Esophagus squamous epithelium (tissue), 5 donors: ENCODE measurements at places on chromosomes 3 and 15.

DNA sequence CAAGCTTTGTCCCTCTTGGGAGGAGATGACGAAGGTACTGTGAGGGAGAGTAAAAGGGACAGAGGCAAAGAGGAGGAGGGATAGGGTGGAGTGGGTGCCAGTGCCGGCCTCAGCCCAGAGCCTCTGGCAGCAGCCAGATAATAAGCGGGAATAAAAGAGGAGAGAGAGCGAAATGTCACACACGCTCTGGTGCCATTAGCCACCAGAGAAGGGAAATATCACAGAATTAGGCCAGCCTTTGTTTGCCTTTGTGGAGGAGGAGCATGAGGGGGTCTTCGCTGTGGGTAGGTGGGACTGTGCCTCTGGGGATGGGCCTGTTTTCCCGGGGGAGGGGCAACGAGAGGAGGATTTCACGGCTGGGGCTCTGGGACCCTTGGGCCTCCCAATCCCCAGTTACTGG, 67.8 kb downstream of the LINGO1 start:
- peaks cover 9% of the 10 kb centered on the region for H3K4me1 ChIP-seq
- H3K36me3 ChIP-seq, result no peaks in the 10 kb centered on the region
- no peak for DNase-seq
- no peak overlapping the region for H3K4me3 ChIP-seq
- peak overlapping the region; percentile 13 for H3K27ac ChIP-seq

GRCh38 chr3:160260587-160261270, 35.5 kb downstream of the C3orf80 start:
- H3K36me3 ChIP-seq, result peaks cover 4% of the 10 kb centered on the region
- H3K27ac ChIP-seq, result no peak overlapping the region
- no peaks in the 10 kb centered on the region for H3K27me3 ChIP-seq
- no peaks in the 10 kb centered on the region for H3K4me1 ChIP-seq
- DNase-seq, result no peak

- no peaks in the 10 kb centered on the region for H3K36me3 ChIP-seq
- peaks cover 3% of the 10 kb centered on the region for H3K4me1 ChIP-seq
- no peak overlapping the region for H3K27ac ChIP-seq
These were observed 71.4 kb upstream of the PLSCR4 start for GRCh38 chr3:146322216-146322817.

DNA sequence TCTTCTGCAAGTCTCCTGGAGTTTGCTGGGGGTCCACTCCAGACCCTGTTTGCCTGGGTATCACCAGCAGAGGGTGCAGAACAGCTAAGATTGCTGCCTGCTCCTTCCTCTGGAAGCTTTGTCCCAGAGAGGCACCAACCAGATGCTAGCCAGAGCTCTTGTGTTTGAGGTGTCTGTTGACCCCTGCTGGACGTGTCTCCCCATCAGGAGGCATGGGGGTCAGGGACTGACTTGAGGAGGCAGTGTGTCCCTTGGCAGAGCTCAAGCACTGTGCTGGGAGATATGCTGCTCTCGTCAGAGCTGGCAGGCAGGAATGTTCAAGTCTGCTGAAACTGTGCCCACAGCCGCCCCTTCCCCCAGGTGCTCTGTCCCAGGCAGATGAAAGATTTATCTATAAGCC, 86.5 kb downstream of the TPRG1 start:
- no peaks in the 10 kb centered on the region for H3K27me3 ChIP-seq
- H3K27ac ChIP-seq, result no peak overlapping the region
- H3K4me3 ChIP-seq, result no peak overlapping the region
- H3K4me1 ChIP-seq, result no peaks in the 10 kb centered on the region
- no peak for DNase-seq
- H3K36me3 ChIP-seq, result no peaks in the 10 kb centered on the region

DNA sequence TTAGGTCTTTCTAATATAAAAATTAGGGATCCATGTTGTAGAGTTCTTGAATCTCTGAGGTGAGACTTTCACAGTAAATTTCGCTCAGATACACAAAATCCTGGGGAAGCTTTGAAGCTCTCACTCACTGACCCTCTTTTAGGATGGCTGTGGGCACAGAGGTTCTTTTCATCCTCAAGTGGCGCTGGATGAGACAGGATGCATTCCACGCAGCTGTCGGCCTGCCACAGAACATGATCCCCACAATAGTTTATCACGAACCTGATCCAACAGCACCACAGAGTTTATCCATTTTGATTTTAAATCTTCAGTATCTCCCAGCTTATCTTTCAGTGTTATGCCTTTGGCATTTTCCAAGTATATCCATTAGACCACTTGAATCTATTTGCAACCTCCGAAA, 91.9 kb downstream of the WDR76 start:
- no peak for DNase-seq
- H3K4me1 ChIP-seq, result no peaks in the 10 kb centered on the region
- H3K27me3 ChIP-seq, result no peaks in the 10 kb centered on the region
